ENCODE measurements at places on chromosomes 16 and 17.
A peak's percentile ranks its signal among the peaks of the same experiment; 100 is the strongest.

DNA sequence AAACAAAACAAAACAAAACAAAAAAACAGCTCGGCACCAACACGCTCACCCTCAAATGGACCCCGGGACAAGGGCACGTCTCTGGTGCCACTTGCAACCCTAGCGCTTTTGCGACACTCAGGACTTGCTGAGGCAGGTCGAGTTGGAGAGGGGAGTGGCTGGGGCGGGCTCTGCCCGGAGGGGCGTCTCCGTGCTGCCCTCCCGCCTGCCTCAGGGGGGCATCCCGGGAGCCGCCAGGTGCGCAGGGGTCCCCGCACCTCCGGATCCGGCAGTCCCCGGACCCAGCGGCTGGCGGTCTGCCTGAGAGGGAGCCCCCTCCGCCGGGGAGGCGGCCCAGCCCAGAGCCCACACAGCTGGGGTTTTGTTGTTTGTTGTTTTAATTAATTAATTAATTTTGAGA is at the start of gene SLC52A1:
Gene SLC52A1, minus strand, starts transcription at position 112 of the 400 bp plus-strand sequence. CDS start 820 bp downstream, outside the sequence.
- DNase-seq, result no peak

DNA sequence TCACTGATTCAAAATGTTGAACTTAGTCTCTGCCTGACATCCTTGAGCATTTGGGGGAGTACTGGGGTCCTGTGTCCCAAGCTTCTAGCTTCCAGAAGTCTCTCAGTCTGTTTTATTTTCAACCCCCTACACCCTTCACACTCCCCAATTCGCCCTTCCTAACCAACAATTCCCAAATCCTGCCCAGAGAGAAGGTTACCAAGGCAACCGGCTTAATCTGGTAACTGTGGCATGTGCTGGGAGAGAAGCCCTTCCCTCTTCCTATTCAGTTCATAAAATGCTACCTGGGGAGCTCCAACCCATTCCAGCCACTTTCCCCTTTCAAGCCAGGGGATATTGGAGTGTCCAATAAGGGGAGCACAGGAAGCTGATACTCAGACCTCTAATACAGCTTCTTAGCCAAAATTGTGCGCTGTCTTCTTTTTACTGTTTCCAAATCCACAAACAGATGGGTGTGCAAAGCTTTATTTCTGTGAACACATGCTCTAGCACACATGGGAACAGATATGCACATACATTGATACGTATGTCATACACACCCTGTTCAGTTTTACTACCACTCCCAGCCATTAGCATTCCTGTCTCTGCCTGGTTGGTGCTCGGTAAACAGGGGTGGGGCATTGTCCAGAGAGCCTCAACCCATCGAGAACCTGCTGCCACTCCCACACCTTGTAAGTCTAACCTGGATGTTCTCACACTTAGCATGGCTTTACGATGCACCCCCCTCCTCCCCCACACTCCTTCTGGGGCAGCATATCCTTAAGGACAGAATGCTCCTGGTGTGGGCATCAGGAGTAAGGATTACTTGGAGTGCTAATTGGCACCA is 1.1 kb upstream of the RAPGEFL1 start:
- DNase-seq, result no peak

DNA sequence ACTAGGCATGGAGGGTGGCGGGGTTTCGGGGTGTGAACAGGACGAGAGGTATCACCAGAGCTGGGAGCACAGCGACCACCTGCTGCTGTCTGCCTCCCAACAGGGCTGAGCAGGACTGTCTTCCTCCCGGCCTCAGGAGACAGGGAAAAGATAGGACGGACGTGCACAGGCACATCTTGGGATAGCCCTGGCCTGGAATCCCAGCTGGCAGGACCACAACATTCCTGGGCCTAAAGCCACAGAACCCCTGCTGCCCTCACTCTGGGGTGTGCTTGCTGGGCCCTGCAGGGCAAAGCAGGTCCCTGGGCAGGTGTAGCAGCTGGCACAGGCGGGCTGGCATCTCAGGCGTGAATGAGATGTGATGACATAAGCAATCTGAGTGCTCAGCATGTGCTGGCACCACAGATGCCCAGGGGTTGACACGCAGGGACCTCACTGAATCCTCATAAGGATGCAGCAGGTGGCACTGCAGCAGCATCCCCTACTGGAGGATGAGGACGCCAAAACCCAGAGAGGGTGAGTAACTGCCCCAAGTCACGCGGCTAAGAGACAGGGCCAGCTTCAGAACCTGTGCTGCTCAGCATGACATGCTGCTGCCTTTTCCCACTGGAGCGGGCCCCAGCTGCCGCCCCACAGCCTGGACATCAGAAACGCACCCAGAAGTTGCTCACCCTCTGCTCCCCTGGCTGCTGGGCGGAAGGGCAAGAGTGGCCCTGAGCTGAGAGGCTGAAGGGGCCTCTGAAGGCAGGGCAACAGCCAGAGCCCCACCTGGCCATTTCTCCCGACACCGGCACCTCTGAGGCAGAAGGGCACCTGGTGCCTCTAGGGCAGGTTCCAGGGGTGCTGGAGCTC is 7.1 kb downstream of the CORO7 start:
- no peak for DNase-seq

- DNase-seq, result peak; percentile 73
Observed at GRCh38 chr16:55711959-55712876, 56.4 kb downstream of the SLC6A2 start.

DNA sequence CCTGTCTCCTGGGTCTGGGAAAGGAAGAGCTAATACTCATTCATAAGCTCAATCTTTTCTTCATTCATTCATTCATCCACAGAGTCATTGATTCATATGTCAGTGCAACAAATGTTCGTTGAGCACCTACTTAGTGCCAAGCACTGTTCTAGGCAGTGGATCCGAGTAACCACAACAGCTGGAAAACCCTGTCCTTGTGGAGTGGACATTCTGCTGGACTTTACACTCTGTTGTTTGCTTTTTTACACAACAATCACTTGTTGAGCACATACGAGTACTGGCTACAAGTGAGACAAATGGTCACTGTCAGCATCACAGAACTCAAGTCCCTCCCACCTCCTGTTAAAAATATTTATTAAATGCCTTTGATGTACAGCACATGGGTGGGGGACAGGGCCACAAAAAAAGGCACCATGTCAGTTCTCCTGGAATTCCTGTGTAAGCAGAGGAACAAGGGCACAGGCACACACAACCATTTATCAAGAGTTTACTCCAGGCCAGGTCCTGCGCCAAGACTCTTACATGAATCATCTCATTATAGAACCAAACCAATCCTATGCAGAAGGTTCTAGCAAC is 46.9 kb downstream of the TEKT5 start:
- DNase-seq, result no peak

DNA sequence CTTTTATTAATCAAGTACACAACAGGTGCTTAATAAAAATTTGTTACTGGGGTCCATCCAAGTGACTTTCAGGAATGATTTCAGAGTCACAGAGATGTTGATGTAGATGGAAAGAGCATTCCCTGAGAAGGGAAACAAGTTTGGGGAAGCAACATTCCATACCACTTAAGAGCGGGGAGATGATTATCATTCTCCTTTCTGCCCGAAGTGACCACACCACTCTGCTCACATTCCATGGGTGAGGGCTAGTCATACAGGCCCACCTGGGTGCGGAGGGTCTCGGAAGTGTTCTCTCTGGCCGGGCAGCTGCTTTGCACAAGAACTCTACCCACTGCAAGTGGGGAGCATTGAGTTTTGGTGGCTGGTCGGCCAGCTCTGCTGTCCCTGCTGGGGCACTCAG is 231.4 kb downstream of the SNX29 start:
- no peak for DNase-seq

DNA sequence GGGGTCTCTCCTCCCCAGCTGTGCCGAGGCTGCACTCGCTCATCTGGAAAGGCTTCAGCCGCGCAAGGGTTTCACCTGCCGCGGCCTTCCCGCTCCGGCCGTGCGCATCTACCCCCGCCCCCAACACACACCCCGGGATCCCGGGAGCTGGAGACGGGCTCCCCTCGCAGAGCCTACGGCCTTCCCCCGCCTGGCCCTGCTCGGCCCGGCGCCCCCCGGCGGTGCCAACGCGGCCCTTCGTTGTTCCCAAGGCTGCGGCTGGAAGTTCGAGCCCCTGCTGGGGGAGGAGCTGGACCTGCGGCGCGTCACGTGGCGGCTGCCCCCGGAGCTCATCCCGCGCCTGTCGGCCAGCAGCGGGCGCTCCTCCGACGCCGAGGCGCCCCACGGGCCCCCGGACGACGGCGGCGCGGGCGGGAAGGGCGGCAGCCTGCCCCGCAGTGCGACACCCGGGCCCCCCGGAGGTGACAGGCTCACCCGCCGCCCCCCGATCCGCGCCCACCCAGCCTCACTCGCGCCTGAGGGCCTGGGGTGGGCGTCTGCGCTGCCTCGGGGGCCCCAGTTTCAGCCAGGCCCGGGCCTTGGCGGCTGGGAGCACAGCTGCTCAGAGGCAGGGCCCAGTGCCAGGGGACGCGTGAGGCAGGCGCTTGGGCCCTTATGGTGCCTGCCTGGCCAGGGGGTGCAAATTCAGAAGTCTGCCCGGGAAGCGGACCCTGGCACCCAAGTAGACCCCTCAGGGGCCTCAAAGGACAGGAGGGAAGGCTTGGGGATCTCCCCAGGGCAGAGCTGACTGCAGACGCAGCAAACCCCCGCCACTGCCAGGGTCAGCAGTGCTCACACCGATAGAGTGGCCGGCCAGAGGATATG is 11.2 kb downstream of the GALK1 start:
- peak; percentile 76 for DNase-seq

GRCh38 chr16:4089251-4089810 is 26.9 kb downstream of the ADCY9 start:
- no peak for DNase-seq

- DNase-seq, result no peak
Observed at GRCh38 chr17:70955441-70955840, 786.1 kb downstream of the KCNJ2 start.

DNA sequence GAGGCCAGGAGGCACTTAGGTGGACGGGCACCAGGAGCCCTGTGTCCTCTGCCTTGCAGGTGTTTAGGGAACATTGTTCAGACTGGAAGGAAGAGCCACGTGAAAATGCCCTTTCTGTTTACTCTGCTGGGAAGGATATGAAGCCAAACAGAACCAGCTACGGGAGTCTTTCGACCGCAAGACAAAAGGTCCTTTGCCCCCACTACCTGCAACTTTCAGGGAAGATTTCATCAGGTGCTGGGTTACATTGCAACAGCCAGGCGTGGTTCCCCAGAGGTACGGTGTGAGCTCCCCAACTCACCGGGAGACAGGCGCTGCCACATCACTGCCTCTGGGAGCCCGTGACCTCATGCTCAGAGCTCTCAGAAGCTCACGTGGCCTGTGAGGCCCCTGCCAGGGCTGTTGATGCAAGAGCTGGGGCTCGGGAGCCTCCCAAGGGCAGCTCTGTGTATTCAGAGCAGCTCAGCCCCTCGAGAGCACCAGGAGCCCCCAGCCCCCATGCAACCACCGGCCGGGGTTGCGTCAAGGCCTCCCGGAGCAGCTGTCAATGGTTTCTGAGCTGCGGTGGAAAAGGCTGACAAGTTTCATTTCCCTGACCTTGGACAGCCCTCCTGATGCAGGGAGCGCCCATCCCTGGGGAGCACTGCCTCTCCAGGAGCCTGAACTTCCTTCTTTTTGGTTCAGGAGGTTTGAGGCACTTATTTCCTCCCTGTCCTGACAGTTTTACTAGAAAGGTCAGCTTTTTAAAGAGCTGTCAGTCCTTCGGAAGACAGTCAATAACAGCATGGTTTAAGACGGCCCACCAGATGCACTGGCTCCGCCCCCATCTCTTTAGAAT is 42.1 kb downstream of the TBC1D16 start:
- DNase-seq, result peak; percentile 60

DNA sequence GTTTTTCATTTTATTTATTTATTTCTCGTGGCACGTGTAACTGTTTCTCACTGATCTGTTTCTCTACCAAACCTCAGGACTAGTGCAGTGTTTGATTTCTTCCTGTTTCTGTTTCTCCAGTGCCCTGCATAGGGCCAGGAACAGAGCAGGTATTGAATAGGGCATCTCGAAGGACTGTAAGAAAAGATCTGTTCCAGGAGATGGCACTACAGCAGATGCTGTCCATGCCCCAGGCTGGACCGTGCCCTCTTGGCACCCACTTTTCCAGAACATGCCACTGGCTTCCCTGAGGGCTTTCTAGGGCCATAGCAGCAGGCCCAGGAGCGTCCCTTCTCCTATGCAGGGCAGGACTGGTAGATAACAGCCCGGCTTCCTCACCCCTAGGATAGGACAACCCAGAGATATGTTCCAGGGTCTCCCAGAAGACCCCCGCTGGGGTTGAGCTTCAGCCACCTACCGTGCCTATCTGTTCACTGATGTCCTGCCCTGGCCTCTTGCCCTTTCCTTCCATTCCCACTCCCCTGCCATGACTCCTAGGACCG is 4.4 kb downstream of the SNX20 start:
- DNase-seq, result no peak

DNA sequence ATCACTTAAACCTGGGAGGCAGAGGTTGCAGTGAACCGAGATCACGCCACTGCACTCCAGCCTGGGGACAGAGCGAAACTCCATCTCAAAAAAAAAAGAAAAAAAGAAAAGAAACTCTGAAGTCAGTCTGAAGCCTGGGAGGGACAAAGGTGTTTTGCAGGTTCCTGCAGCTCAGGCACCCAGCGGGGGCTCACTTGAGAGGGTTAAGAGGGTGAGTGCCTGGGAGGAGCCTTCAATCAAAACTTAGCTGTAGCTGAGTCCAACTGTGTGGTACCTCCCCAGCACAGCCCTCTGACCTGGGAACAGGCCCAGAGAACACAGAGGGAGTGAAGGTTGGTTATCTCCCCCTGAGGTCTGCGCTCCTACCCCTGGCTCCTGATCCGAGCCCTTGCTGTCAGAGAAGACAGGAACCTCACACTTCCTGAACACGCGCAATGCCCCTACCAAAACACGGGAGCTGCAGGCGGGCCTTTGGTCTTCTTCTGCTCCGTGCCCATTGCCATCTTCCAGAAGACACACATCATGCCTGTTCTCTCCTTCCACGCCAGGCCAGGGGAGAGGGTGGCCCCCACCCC is 20.4 kb upstream of the ZC3H18 start:
- no peak for DNase-seq

DNA sequence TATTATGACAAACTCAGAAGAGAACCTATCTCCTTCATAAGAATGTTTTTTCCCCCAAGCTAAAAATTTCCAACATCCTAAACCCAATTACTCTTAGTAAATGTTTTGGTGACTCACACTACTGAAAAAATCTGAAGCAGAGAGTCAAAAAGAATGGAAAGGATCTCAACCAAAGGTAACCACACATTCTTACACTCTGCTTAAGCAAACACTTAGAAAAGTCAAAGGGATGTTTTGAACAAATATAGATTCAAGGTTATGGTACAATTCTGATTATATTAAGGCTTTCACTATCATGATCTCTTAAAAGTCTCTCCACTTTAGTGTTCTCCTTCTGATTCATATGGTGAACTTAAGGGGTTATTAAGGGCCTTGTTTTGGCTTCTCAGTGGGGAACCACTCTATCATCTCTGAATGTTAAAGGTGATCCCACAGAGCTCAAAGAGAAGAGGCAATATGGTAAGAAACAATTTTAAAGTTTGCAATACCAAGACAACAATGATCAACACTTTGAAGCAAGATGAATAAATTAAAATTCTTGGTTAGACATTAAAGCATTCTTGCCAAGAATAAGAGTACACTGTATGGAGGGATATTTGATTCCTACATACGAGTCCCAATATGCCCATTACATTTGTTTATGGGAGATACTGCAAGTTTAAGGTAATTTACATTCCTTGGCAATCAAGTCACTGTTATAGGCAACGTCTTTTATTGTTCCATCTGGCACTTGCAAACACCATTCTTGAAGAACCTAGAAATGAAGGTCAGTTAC is 69.2 kb downstream of the CDC27 start:
- DNase-seq, result no peak

All from stimulated activated CD4-positive, alpha-beta T cell treated with anti-CD3 and anti-CD28 coated beads, Interleukin-2, amount 100 ng/mL, for 24 hours (primary cell).